Stimulated activated CD8-positive, alpha-beta memory T cell treated with anti-CD3 and anti-CD28 coated beads, Interleukin-15, amount 100 ng/mL, for 4 hours (primary cell): ENCODE measurements at places on chromosomes 7 and 10.

GRCh38 chr10:42475168-42476098, 162.9 kb downstream of the ZNF33B start:
- no peak for DNase-seq

DNA sequence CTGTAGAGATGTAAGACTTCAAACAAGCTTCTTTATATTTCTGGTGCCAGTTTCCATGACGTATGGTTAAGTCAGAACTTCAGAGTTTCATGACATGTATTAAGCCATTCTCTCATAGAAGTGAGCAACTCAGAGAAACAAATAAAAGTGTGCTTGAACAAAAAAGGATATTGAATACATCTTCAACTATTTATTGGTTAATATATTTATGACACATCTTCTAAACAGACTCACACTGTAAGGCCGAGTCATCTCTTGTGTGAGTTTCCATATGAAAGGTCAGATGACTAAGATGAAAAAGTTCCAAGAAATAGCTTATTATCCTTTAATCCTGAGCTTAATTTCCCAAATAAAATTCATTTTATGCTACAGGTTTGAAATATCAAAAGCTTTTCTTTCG, 105.5 kb upstream of the CSTF2T start:
- no peak for DNase-seq

- DNase-seq, result no peak
These were observed 34.8 kb downstream of the SGCE start for GRCh38 chr7:94621120-94621519.

DNA sequence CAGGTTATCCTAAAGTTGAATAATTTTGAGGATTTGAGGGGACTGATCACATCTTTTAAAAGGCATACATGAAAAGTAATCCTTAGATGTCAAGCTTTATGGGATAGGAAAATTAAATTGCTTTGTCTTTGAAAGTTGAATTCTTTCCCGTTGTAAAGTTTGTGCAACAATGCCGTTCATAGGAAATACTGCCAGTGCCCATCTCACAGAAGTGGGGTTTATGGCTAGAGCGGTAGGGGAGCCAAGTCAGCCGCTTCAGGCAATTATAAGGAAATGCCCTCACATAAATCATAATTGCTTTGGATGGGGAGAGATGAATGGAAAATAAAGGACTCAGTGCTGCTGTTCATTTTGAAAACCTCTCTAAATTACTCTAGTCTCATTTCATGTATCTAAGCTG, 18.1 kb downstream of the CDC123 start:
- DNase-seq, result no peak

DNA sequence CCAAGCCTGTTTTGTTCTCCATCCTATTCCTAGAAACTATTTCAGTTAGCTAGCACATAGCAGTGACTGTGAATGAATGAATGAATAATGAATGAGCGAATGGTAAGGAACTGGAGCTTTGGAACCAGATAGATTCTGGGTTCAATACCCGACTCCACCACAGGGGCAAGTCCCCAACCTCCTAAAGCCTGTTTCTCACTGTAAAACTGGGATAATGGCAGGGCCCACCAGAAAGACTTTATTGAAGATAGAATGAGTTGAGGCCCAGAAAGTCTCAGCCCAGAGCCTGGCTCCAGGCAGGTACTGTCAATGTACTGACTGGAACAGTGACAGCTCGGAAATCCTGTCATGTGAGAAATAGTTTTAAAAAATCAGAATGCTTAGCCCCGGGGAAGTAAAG, 1.1 kb upstream of the CDH23 start:
- no peak for DNase-seq

DNA sequence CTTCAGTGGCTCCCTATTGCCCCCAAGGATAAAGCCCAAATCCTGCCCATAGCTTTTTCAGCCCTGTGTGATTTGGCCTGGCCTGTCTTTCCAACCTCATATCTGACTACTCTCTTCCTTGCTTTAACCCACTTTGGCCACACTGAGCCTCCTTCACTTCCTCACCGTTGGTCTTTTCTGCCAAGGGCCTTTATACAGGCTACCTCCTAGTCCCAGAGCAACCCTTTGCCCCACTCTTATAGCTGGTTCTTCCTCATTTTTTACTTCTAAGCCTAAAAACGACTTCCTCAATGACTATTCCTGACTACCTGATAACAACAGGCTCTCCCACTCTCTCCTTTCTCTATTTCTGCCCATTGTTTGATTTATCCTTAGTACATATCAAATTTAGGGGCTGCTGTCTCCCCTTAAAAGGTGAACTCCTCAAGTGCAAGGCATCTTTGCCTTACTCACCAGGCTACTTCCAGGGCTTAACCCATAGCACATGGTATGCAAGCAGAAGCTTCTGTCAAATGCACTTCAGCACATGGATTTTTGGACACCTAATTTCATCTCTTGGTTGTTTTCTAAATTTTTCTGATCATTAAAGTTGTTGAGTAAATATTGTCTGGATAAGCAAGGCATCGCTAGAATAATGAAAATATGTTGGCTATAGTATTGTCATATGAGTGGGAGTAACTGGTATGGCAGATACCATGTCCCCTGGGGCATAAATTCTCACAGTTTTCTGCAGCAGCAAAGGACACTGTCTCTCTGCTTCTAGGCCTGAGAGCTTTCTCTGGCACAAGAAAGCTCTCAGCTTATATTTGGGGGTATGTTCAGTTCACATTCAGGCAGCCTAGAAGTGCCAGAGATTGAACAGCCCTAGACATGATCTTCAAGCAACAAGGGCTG, 201.5 kb upstream of the GPR26 start:
- DNase-seq, result no peak

- no peak for DNase-seq
These were observed 678.2 kb downstream of the GRM8 start for GRCh38 chr7:126574276-126575250.

DNA sequence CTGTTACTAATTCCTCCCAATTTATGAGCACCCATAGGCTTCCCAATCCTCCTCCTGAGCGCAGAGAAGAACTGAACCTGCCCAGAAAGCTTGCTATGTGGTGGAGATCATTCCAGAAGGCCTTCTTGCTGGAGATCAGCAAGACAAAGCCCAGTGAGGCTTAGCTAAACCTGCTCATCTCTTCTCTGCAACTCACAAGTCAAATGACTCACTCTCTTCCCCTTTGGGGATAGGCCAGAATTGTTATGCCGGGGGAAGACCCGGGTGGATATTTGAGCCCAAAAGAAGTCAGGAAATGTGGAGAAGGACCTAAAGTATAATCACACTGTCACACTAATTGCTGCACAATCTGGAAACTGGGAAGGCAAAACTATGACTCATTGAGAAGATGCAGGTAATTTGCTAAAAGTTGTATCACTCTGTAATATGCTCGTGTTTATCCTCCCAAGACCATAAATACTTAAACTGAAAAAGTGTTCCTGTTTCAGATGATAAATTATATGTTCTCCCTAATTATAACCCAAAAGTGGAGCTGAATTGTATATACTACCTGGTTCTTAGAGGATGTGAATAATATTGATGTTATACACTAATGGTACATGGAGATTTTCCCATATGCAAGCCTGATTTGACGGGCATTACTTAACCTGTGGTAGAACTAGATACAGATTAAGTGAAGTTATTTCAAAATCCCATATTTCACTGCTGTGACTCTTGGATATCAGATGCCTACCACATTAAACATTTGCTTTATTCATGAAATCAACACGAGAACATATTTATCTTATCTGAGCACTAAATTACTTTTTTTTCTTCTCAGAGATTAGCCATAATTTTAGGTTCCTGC, 6.4 kb downstream of the NEBL start:
- DNase-seq, result no peak

DNA sequence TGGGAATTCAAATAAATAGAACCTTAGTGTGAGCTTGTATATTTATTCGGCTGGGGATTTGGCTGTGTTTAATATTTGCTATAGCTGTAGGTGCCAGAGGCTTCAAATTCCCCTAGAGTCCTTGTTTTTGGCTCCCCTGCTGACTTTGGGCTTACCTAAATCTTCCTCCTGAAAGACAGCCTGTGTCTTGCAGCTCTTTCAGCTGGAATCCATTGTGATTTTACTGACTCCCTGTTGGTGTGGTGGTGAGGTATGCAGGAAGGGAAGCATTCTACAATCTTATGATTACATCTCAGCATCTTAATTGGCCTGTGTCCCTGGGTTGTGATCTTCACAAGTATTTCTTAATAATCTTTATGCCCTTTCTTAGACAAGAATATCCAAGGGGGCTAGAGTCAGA, 25.9 kb downstream of the FOXI2 start:
- no peak for DNase-seq

DNA sequence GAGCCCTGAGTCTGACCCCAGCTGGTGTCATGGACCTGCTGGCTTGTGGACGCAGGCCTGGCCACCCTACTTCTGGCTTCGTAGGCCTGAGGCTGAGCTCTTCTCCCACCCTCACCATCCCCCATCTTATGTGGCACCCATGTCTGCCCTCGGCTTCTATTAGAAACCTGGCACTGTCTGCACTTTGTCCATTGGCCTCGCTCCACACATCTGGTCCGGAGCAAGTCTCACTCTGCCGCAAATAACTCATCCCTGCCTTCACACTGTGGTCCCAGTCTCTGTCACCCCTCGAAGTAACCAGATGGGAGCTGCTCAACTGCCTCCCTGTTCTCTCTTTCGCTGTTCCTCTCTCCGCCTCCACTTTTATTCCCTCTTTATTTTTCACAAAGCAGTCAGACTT, 78.6 kb downstream of the TRRAP start:
- no peak for DNase-seq

- DNase-seq, result no peak
These were observed 6.3 kb downstream of the SMURF1 start for GRCh38 chr7:99137411-99138180.

DNA sequence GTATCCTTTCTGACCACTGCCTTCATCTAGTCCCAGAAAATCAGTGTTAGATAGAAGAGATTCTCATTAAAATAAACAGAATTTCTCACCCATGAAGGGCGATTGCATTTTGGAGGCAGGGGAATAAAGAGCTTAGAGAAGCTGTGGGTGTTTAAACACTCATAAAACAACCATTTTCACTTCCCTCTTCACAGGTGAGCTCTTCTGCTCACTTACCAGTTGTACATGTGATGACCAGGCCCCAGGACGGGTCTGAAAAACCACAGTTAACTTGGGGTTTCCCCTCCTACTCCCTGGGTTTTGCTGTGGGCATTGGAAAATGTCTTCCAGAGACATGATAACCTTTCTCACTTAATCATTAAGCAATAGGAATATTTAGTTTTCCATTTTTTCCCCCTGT, 411.6 kb upstream of the DPP6 start:
- DNase-seq, result no peak

GRCh38 chr10:100696477-100696901, 48.9 kb upstream of the PAX2 start:
- no peak for DNase-seq

DNA sequence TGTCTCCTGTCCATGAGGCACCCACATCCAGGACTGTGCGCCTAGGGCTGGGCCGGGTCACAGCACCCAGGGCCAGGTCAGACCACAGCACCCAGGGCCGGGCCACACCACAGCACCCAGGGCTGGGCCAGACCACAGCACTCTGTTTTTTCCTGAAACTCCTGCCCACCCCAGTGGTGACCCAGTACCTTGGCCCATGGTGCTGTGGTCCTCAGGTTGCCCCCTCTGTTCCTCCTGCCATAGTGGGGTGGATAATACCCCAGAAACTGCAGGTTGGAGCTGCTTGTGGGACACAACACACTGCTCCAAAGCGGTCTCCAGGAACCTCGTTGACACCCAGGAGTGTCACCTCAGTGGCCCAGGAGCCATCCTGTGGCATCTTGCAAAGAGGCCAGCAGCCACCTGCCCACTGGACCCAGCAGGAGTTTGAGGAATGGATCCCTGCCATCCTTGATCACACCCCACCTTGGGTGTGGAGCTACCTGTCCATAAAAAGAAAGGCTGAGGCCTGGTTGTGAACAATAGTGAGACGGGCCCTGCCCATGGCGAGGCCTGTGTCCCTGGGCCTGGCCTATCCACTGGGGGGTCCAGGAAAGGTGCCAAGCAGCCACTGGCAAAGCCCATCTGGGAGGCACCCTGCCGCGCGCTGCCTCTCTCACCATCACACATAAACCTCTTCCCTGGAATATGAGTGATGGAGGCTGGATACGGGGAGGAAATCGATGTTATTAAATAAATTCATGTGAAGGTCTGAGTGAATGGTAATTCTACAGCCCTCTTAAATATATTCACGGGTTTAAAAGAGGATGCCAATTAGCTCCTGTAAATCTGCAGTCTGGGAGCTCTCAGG, 89.0 kb downstream of the NKX6-2 start:
- DNase-seq, result no peak
